Naive thymus-derived CD4-positive, alpha-beta T cell (primary cell): ENCODE measurements at places on chromosomes 4 and X. TPM values are rescaled to one million over a fixed set of nuclear protein-coding genes. Genes with fewer than 3 reads are reported as not detected.

Gene TEX13B
- total RNA-seq = not detected

Gene DCAF12L2
- not detected for total RNA-seq

Gene WDR45
- total RNA-seq = 115 TPM

Gene MTHFD2L
- total RNA-seq = 10.4 TPM

Gene LARP1B
- total RNA-seq = 17.3 and 18.2 TPM in 2 replicates

Gene DSPP
- total RNA-seq = not detected

Gene CTAG1A
- total RNA-seq = not detected in 2 replicates

Gene SLC49A3
- 9.4 TPM for total RNA-seq

DNA sequence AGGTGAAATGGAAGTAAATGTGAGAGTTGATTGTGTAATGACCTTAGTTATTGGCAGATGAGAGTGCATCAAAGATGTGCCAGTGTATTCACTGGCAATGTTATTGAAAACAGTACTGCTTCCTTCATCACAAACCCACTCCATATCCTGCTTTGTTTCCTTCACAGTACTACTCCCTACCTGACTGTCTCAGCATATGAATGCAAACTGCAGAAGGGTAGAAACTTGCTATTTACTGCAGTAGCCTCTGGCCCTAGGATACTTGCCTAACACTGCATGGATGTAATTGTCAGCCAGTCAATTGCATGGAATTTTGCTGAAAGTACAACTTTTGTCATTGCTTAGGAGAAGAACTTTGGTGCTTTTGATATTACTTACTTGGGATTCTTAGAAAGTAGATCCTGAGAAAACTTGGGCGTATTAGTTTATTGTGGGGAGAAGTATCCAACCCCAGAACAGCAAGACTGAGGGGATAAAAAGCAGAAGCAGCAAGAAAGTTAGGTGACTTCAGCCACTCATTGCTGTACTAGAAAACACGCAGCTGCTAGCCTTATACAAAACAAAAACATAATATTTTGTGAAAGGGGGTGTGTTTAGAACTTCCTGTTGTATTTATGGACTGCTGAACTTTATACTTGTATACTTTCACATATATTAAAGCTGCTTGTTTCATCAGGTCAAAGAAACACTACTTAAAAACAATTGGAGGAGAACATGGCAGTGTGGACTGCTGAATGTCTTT is 219.0 kb downstream of the CCNG2 start:
- H3K27me3 ChIP-seq = no peaks in the 10 kb centered on the region
- no peak overlapping the region for H3K27ac ChIP-seq
- H3K4me3 ChIP-seq = no peak overlapping the region
- no peaks in the 10 kb centered on the region for H3K36me3 ChIP-seq

- H3K27ac ChIP-seq = no peak overlapping the region
- no peaks in the 10 kb centered on the region for H3K4me1 ChIP-seq
- no peaks in the 10 kb centered on the region for H3K36me3 ChIP-seq
Measured at GRCh38 chr4:25870081-25870480, 7.3 kb upstream of the SEL1L3 start.

GRCh38 chr4:78910612-78911011 is 28.6 kb downstream of the PAQR3 start:
- H3K27ac ChIP-seq = no peak overlapping the region
- no peak overlapping the region for H3K4me3 ChIP-seq
- no peak for DNase-seq
- peaks cover 6% of the 10 kb centered on the region for H3K36me3 ChIP-seq
- no peaks in the 10 kb centered on the region for H3K27me3 ChIP-seq

GRCh38 chr4:184416913-184417734 is 57.2 kb downstream of the IRF2 start:
- H3K4me1 ChIP-seq = peaks cover 51% of the 10 kb centered on the region
- H3K4me3 ChIP-seq = peak overlapping the region; percentile 64

DNA sequence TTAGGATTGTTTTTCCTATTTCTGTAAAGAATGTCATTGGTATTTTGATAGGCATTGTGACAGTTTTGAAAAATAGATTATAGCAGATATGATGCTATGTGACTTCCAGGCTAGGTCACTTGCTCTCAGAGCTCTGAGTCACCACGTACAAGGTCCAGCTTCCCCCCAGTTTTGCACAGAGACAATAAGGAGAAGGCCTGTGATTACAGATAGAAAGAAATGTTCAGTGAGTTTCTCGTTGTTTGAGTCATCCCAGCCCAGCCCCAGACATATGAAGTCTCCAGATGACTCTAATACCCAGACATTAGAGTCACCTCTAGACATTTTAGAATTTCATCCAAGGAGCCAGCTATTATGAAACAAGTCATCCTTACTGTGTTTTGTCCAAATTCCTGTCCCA is 57.2 kb downstream of the MFAP3L start:
- no peak for DNase-seq
- no peaks in the 10 kb centered on the region for H3K4me1 ChIP-seq
- no peaks in the 10 kb centered on the region for H3K27me3 ChIP-seq
- no peak overlapping the region for H3K4me3 ChIP-seq

- DNase-seq = no peak
- H3K4me3 ChIP-seq = no peak overlapping the region
- H3K4me1 ChIP-seq = no peaks in the 10 kb centered on the region
- H3K27me3 ChIP-seq = no peaks in the 10 kb centered on the region
- no peak overlapping the region for H3K27ac ChIP-seq
Measured at GRCh38 chrX:110987292-110987691, 108.7 kb upstream of the PAK3 start.

DNA sequence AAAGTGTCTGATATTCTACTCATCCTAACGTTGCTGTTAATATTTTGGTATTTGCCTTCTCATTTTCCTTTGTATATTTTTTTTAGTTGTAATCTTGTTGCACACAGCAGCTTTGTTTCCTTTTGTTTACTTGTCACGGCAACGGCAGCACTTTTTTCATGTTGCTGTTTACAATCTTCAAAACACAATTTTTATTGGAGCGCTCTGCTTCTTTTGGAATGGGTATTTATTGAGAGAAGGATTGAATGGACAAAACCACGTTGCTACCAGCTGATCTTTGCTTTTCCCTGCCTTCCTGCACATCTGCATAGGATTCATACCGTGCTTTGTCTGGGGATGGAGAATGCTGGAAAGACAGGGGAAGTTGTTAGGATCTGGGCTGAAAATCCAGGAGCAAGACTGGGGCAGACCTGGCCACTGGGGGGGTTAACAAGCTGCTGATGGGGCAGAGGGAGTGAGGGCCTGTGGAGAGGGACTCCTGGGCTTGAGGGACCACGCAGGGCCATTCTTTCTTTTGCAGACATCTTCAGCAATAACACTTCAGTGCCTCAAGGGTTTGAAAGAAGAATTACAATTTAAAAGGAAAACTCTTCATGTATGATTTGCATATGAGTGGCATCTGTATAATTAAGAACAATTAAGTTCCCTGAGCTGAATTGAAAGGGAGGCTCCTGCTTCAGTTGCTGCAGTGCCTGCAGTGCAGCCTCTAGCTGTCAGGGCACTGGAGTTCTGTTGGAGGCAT is 69.8 kb downstream of the TMEM131L start:
- DNase-seq = no peak
- no peaks in the 10 kb centered on the region for H3K36me3 ChIP-seq
- peaks cover 87% of the 10 kb centered on the region for H3K4me1 ChIP-seq
- H3K4me3 ChIP-seq = no peak overlapping the region
- H3K27me3 ChIP-seq = no peaks in the 10 kb centered on the region

DNA sequence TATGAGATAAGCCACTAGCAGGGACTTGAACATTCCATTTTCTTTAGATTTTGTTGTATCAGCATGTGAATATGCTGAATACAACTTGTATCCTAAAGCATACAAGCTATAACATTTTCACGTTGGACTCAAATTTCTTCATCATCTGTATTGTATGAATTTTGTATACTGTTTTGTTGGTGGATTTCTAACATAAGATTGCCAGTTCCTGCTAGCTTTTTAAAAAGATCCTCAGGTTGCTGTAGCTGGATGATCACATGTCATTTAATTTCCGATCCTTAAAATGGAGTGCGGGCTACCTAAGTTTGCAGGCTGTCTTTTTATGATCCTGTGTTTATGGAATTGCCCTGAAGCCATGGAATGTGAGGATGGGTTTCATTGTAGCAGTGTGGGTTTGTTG is 6.9 kb downstream of the PDLIM5 start:
- no peaks in the 10 kb centered on the region for H3K36me3 ChIP-seq
- no peaks in the 10 kb centered on the region for H3K4me1 ChIP-seq
- no peaks in the 10 kb centered on the region for H3K27me3 ChIP-seq
- DNase-seq = no peak
- H3K4me3 ChIP-seq = no peak overlapping the region
- no peak overlapping the region for H3K27ac ChIP-seq

- no peaks in the 10 kb centered on the region for H3K36me3 ChIP-seq
- no peaks in the 10 kb centered on the region for H3K4me1 ChIP-seq
- no peaks in the 10 kb centered on the region for H3K27me3 ChIP-seq
Measured at GRCh38 chr4:118012142-118012541, 22.1 kb upstream of the NDST3 start.
